ENCODE measurements at places on chromosomes 2 and 18.

- no peak for DNase-seq
Measured at GRCh38 chr2:19676770-19677169, 225.0 kb downstream of the TTC32 start.

DNA sequence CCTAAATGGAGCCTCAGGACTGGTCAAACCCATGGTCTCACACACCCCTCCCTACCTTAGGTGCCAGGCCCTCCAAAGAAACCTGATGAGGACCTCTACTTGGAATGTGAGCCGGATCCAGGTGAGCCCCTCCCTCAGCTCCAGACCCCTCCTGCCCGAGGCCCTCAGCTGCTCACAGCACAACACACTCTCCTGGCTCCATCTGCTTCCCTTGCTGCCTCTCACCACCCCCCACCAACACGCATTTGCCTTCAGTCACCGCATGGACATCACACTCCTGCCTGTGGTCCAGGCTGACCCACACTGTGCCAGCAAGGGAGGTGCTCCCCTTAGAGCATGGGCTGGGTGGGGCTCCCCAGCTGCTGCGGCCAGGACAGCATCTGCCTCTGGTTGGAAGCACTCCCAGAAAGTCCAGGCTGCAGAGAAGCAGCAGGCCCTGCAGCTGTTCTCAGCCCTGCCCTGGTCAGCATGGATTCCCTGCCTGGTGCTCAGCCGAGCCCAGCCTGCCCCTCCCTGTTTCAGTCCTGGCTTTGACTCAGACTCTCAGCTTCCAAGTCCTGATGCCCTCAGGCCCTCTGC lies 15.1 kb downstream of the SH2D6 start:
- DNase-seq = no peak

DNA sequence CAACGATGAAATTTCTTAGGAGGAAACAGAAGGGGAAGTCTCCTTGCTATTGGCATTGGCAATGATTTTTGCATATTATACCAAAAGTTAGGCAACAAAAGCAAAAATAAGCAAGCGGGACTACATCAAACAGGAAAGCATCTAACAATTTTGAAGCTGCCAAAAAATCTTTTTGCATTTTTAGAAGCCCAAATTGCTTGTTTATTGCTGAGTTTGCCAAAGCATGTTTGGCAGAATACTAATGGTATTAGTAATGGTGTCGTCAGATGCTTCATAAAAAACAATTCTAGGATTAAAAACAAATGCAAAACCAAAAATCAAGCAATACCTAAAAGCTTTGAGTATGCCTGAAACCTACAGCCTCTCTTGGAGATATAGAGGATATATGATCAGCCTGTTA lies 80.0 kb downstream of the GALR1 start:
- no peak for DNase-seq

GRCh38 chr2:196399722-196400691 lies 228.6 kb upstream of the STK17B start:
- no peak for DNase-seq

- no peak for DNase-seq
Measured at GRCh38 chr2:60058781-60059180, 494.7 kb downstream of the BCL11A start.

DNA sequence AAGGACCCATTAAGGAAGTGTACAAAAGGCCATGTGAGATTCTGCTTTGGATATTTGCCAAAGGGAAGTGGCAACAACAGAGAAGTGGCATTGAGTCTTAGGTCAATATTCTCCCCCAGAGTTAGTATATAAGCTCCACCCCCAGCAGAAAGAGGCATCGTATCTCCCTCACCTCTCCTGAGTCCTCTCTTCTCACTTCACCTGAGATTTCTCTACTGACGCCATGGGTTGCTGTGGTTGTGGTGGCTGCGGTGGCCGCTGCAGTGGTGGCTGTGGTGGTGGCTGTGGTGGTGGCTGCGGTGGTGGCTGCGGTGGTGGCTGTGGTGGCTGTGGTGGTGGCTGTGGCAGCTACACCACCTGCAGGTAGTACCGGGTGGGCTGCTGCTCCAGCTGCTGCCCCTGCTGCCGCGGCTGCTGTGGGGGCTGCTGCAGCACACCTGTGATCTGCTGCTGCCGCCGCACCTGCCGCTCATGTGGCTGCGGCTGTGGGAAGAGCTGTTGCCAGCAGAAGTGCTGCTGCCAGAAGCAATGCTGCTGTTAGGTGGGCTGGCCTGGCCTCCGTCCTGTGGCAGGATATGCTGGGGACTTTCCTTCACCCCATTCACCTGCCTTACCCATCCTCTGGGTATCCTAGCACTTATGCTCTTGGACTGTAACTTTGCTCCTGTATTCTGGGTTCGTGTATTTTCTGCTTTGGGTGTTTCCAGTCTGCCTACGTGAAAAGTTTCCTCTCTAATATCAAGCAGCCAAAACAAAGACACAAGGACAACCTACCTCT lies 5.9 kb downstream of the SCYGR3 start:
- DNase-seq = no peak

DNA sequence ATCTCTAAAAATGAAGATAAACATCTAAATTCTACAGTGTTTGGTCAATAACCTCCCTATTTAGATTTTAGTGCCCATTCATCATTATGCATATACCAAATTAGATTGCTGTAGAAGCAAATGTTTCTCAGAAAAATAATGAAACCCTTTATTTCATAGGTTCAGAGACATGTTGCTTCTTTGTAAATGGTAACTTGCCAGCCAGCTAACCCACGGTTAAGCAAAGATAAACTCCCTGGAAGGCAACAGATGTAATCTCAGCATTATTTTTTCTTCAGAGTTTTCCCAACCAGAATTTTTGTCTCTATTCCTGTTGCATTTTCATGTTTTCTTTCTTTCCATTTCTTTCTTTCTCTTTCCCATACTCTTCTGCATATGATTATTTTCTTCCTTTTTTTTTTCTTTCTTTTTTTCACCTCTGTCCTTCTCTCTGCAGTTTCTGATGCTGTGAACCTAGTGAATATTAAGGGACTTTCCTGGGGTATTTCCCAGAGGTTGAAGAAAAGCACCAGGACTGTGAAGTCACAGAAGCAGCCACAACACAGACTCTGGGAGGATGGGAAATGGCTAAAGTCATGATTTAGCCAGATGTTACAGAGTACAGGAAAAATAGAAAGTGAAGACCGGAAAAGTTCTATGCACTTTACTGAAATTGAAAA lies 50.0 kb upstream of the DSG1 start:
- DNase-seq = no peak
